ENCODE measurements at places on chromosomes 3 and 15.

DNA sequence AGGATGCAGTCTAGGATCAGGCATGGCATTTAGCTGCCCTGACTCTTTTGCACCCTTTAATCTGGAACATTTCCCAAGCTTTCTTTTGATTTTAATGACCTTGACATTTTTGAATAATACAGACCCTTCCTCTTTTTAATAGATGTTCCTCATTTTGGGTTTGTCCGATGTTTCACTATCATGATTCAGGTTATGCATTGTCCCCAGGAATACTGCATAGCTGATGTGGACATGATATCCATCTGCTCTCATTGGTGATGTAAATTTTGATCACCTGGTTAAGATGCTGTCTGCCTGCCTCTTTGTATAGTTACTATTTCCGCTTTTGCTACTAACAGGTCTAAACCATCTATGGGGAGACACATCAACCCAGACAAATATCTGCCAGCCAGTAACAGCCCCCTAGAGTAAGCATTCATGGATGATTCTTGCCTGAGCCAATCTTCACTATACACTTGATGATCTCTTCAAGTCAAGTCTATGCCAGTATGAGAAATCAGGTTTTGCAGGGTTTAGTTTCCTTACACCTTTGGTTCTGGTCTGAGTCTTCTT lies 50.6 kb upstream of the ULK4 start:
- no peaks in the 10 kb centered on the region for H3K36me3 ChIP-seq
- no peaks in the 10 kb centered on the region for H3K27me3 ChIP-seq
- 0 out of 2 replicates have a peak overlapping the region, but pooled peaks have one; percentile 78 for H3K4me3 ChIP-seq
- H3K4me1 ChIP-seq = peaks cover 7% of the 10 kb centered on the region

DNA sequence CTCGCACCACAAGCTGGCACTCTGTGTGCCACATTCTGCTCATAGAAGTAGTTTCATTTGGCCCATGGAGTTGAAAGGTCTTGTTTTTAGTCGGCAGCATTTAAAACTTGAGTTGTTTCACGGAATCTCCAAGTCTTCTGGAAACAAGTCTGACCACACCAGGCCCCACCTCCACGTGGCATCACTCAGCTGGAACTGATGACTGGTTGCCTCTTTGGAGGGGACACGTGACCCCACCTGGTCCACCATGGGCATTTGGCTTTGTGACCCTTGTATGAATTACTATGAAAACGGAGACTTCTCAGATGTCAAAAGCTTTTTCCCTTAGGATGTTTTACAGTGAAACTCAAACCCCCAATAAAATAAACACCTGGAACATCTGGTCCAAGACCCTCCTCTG lies 74.9 kb downstream of the NTRK3 start:
- no peaks in the 10 kb centered on the region for H3K27me3 ChIP-seq
- H3K36me3 ChIP-seq = no peaks in the 10 kb centered on the region
- DNase-seq = no peak

GRCh38 chr3:184540777-184541681 lies 20.6 kb upstream of the EPHB3 start:
- peaks cover 5% of the 10 kb centered on the region for H3K4me1 ChIP-seq
- no peak overlapping the region for H3K27ac ChIP-seq
- no peaks in the 10 kb centered on the region for H3K27me3 ChIP-seq
- no peaks in the 10 kb centered on the region for H3K36me3 ChIP-seq

GRCh38 chr3:73542136-73542535 lies 82.6 kb downstream of the PDZRN3 start:
- H3K27ac ChIP-seq = no peak overlapping the region
- DNase-seq = no peak
- no peaks in the 10 kb centered on the region for H3K4me1 ChIP-seq

DNA sequence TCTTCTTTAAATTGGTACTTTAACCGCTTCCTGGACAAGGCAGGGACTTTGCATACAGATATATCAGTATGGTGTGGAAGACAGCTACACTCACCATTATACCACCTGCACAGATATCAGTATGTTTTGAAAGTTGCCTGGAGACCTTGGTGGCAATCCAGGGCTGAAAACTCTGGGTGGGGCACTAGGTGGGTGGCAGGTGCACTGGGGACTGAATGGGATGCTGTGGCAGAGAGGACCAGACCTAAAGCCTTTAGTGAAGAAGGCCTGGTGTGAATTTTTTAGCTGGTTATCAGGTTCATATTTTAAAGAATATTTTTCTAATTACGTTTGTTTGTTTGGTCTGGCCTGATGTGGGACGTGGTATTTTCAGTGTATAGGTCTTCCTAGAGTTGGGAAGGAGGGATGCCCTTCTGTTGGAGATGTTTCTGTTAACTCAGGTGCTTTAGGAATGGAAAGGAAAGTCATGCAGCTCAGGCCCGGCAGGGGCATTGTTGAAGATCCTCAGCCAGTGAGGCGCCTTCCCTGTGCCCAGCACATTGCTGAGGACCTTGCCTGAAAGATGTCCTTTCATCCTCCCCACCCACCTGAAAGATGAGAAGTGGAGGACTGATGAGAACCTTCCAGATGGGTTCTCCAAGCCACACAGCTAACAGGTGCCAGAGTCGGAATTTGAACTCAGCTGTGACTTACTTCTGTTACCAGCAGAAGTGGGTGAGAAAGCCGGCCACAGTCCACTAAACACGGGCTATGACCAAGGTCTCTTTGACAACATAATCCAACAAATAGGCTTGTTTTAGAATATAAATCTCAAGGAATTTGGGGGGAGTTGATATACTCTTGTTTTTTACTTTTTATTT lies 77.3 kb downstream of the APBA2 start:
- DNase-seq = no peak
- H3K36me3 ChIP-seq = no peaks in the 10 kb centered on the region
- no peak overlapping the region for H3K27ac ChIP-seq
- no peaks in the 10 kb centered on the region for H3K4me1 ChIP-seq

DNA sequence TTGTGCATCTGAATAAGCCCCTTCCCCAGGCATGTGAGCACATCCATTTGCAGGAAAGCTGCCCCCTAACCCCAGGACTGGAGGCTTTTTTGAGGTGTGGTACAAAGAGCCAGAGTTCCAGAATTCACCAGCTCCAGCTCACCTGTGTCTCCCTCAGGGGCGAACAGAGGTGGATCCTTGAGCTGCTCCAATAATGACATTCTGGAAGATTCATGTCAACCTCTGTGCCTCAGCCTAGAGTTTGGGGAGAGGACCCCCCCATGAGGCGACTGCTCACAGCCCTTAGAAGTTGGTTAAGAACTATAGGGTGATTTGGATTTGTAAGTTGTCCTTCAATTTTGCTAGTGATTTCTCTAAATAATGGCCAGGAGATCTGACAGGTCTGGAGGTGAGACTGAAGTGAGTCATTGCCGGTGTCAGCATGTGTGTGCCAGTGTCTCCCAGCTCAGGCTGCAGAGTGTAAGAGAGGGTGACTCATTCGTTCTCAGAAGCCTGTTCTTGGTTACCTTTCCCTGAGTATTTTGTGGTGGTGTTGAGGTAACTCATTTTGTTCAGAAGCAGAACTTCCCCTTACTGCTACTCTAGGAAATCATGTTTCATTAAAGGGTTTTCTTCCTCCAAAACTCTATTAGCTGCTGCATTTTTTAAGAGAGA lies 136.9 kb upstream of the TOPAZ1 start:
- no peaks in the 10 kb centered on the region for H3K36me3 ChIP-seq
- no peak for DNase-seq
- H3K4me3 ChIP-seq = no peak overlapping the region
- H3K27me3 ChIP-seq = no peaks in the 10 kb centered on the region
- H3K4me1 ChIP-seq = no peaks in the 10 kb centered on the region

GRCh38 chr3:126083913-126084767 lies at the start of gene SLC41A3:
TSS of gene SLC41A3 (minus strand) at chr3:126084124. CDS start at chr3:126068219, 15,905 bp downstream.
- peak; percentile 89 for DNase-seq
- no peaks in the 10 kb centered on the region for H3K36me3 ChIP-seq
- H3K4me1 ChIP-seq = no peaks in the 10 kb centered on the region
- H3K4me3 ChIP-seq = peak within 1 kb of the TSS; percentile 89

DNA sequence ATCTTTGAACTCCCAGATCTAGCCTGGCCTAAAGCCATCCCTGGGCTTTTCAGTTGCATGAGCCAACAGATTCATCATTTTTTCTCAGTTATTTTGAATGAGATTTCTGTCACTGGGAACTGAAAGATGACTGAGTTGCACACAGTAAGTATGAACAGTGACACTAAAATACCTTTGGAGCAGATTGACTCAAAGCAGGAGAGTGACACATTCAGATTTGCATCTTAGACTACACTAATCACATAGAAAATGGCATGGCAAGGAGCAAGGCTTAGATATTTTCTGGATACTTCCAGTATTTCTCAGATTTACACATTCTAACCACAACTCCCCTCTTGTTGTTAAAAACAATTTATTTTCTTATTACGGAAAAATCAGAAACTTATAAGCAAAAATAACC lies 32.8 kb downstream of the SEC62 start:
- H3K36me3 ChIP-seq = peaks cover 6% of the 10 kb centered on the region
- H3K4me3 ChIP-seq = no peak overlapping the region
- no peaks in the 10 kb centered on the region for H3K4me1 ChIP-seq
- no peak for DNase-seq
- H3K27ac ChIP-seq = no peak overlapping the region

GRCh38 chr15:89342840-89343239 lies 8.2 kb upstream of the POLG start:
- no peak overlapping the region for H3K4me3 ChIP-seq
- no peaks in the 10 kb centered on the region for H3K36me3 ChIP-seq
- H3K27me3 ChIP-seq = peaks cover 2% of the 10 kb centered on the region

DNA sequence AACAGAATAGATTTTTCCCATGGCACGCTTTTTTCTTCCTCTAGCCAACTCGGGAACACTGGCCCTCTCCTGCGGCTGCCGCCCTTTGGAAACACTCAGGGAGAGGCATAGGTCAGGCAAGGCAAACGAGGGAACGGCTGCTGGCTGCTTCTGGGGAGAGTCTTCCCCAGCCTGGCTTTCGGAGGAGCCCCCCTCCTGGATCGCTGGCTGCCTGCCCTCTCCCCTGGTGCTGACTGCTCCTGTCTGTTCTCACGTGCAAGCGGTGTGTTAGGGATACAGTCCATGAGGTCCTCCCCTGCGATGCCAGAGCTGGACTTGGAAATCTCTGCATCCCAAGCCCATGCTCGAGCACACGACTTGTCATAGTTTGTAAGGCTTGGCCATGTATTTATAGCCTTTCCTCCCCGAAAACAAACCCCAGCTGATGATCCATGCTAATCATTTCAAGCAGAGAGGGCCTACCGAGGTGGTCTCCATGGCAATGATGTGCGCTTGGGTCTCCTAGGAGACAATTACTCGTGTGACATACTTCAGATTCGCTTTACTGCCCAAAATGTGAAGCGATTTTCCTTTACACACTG lies 315.6 kb upstream of the ATP10A start:
- H3K4me1 ChIP-seq = no peaks in the 10 kb centered on the region
- H3K27me3 ChIP-seq = no peaks in the 10 kb centered on the region

GRCh38 chr3:54307566-54308180 lies 185.3 kb downstream of the CACNA2D3 start:
- H3K27ac ChIP-seq = no peak overlapping the region
- no peak overlapping the region for H3K4me3 ChIP-seq
- H3K27me3 ChIP-seq = no peaks in the 10 kb centered on the region
- H3K36me3 ChIP-seq = no peaks in the 10 kb centered on the region
- H3K4me1 ChIP-seq = no peaks in the 10 kb centered on the region

GRCh38 chr3:159832024-159832423 lies 156.6 kb upstream of the IL12A start:
- DNase-seq = no peak
- H3K27me3 ChIP-seq = no peaks in the 10 kb centered on the region
- H3K4me3 ChIP-seq = no peak overlapping the region
- H3K4me1 ChIP-seq = no peaks in the 10 kb centered on the region
- H3K27ac ChIP-seq = no peak overlapping the region

GRCh38 chr3:186442162-186442561 lies 80.1 kb upstream of the DGKG start:
- H3K4me3 ChIP-seq = no peak overlapping the region
- no peak overlapping the region for H3K27ac ChIP-seq
- H3K27me3 ChIP-seq = no peaks in the 10 kb centered on the region

GRCh38 chr3:176919836-176920765 lies 277.2 kb downstream of the TBL1XR1 start:
- no peaks in the 10 kb centered on the region for H3K36me3 ChIP-seq
- no peak for DNase-seq
- H3K4me3 ChIP-seq = no peak overlapping the region
- H3K27me3 ChIP-seq = no peaks in the 10 kb centered on the region
- H3K27ac ChIP-seq = no peak overlapping the region

Measured in H1 (cell line).